Activated T-helper 1 cell treated with Interleukin-2 at 50 U/mL for 16 hours (primary cell): ENCODE measurements at places on chromosomes 2 and 18.

GRCh38 chr2:67851956-67852824 lies 210.6 kb downstream of the C1D start:
- no peak for DNase-seq

DNA sequence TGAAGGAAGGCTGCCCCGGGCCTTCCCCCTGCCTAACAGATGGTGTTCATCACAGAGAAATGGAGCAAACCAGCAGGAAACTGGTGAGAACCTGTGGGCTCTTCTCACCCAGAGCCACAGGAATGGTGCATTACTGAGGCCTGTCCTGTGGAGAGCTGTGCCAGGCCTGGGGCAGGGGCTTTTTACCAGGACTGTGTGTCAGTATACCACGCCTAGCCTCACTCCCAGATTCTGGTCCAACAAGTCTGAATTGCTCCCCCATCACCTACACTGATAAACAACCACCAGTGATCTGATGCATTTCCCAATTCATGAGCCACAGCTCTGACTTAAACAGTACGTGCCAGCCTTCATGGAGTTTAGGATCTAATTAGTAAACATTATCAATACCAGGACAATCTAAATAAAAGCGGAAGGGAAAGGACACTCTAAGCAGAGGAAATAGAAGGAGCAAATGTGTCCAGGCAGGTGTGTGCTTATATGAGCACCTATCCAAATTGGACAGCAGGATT lies 8.9 kb upstream of the DGUOK start:
- no peak for DNase-seq

DNA sequence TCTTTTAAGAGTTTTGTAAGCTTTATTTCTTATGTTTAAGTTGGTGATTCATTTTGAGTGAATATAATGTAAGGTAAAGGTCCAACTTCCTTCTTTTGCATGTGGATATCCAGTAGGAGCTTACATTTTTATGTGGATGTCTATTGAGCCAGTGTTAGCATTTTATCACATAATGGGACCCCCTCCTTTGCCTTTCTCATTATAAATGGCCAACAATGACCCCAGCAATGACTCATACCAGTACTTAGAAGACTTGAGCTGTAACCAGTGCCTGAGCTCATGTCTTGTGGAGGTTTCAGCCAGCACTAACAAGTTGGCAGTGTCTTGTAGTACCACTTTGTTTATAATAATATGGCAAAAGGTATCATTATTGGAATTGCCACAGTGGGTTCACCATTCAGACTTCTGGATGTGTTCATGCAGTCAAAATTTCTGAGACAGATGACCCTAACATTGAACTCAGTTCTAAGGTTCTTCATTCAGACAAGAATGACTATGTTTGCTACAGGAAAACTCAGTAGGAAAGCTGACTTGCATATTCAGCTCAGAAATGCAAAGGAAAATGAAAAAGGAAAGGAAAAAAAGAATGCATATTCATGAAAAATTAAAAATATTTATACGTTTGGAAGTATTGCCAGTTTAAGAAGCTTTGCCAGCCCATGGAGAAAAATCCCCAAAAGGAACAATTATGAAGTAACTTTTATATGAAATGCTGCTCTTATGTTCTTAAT lies 41.0 kb downstream of the CDKL4 start:
- no peak for DNase-seq

DNA sequence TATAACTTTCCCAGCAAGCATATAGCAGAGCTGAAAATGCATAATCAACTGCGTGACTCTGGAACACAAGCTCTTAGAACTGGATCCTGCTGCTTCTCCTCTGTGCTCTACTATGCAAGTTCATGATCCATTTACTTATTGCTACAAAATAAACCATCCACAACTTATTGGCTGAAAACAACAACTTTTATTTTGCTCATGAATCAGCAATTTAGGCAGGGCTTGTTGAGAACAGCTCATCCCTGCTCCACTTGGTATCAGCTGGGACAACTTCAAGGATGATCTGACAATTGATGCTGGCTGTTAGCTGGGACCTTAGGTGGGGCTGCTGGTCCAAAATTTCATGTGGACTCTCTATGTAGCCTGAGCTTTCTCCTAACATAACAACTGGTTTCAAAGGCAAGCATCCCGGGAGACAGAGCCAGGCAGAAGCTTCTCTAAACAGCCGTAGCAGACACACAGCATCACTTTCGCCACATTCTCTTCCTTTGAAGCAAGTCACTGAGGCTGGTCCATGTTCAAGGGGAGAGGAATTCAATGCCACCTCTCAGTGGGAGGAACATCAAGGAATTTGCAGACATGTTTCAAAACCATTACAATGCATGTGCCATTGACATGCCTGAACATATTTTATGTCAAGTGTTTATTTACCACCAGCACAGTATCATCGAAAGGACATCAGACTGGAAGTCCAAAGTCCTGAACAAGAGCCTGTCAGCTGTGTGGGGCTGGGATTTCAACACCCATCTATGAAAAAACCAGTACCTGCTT lies 153.1 kb upstream of the PKDCC start:
- no peak for DNase-seq

DNA sequence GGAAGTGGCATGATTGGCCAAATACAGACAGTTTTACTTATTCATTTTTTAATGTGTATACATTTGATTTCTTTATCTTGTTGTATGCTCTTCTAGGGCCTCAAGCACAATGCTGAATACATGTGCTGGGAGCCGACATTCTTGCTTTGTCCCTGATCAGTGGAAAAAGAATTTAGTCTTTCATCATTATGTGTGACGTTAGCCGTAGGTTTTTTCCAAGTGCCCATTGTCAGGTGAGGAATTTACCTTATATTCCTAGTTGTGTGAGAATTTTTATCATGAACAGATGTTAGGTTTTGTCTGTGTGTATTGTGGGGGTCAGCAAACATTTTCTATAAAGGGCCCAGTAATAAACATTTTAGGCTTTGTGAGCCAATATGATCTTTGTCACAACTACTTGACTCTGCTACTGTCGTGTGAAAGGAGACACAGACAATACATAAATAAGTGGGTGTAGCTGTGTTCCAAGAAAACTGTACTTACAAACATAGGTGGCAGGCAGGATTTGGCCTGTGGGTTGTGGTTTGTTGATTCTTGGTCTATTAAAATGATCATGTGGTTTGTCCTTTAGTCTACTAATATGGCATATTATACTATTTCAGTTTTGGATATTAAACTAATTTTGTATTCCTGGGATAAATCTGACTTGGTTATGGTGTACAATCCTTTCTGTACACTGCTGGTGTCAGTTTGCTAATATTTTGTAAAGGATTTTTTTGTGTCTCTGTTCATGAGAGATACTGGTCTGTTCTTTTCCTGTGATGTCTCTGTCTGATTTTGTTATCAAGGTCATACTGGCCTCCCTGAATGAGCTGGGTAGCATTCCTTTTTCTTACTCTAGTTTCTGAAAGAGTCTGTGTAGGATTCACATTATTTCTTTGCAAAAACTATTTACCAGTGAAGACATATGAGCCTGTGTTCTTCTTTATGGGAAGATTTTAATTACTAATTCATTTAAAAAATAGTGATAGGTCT lies 132.2 kb upstream of the SMAD7 start:
- DNase-seq: no peak

DNA sequence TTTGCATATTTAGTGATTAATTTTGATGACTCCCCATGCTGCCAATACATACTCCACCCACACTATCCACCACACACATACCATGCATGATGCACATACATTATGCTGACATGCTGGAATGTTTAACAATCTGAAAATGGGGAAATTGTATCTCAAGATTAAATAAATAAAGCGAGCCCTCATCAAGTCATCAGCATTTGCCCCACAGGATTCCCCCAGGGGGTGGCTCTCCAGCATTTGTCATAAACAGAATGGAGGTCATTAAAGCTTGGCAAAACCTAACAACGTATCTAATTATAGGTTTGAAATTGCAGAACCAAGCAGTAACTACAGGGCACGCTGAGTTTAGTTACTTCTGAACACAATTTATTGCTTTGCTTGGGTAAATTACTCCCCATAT lies 141.2 kb upstream of the TACR1 start:
- no peak for DNase-seq

DNA sequence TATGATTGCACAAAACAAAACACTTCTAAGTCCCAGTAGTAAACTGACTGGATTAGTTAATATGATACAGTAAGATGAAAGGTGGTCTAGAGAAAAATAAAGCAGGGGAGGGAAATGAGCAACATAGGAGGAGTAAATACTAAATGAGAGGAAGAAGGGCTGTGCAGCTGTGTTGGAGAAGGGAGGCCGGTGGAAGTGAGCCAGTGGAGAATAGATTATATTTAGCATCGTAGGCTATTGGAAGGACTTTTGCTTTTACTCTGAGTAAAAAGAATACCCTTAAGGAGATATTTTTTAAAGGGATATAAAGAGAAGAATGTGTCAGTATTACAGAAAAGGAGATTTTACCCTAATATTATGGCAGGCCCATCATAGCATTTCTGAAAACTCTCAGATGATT lies 12.7 kb downstream of the WDR75 start:
- no peak for DNase-seq

GRCh38 chr18:53799134-53799533 lies 425.3 kb downstream of the MBD2 start:
- no peak for DNase-seq

- no peak for DNase-seq
Measured at GRCh38 chr2:217077831-217078407, 218.1 kb upstream of the TNP1 start.

DNA sequence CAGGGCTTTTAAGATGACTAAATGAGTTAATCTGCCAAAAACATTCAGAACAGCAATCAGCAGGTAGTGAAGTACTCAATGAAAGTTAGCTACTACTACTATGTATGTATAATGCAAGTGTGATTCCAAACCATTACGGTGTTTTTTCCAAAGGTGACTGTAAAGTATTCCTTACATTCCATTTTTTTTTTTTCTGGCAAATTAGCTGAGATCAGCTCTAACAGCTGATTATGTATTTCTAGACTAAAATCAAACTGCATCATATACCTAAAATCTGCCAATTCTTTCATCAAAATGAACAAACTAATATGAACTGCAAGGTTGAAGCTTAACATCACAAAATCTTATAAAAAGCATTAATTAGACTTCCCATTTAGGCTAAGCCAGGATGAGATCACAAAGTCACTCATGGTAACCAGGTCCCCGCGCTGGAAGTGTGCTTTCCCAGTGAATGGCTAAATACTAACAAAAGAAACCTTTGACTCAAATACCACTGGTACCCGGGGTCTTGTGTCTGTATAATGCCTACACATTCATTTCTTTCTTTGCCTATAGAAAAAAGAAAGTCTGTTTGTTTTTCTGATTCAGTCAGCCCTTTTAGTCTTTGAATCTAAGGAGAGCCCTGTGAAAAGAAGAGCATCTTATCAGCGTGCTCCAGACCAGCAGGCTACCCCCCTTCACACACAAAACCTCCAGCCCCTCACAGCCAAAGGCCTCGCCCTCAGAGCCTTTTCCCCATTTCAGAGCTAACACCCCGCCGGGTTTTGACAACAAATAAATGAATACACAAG lies 88.3 kb downstream of the RBMS1 start:
- no peak for DNase-seq

DNA sequence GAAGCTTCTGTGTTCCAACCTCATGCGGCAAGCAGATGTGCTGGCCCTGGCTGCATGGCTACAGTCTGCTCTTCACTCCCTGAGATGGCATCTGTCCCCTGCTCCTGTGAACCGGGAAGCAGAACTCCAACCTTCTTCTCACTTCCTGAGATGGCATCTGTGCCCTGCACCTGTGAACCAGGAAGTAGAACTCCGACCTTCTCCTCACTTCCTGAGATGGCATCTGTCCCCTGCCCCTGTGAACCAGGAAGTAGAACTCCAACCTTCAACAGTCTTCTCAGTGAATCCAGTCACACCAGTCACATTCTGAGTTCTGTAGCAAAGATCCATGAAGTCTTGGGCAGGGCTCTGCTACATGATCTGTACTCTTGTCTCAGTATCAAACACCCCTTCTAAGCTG lies 887.2 kb upstream of the KLHL29 start:
- DNase-seq: no peak

GRCh38 chr2:218063896-218064295 lies 5.2 kb upstream of the RUFY4 start:
- no peak for DNase-seq

DNA sequence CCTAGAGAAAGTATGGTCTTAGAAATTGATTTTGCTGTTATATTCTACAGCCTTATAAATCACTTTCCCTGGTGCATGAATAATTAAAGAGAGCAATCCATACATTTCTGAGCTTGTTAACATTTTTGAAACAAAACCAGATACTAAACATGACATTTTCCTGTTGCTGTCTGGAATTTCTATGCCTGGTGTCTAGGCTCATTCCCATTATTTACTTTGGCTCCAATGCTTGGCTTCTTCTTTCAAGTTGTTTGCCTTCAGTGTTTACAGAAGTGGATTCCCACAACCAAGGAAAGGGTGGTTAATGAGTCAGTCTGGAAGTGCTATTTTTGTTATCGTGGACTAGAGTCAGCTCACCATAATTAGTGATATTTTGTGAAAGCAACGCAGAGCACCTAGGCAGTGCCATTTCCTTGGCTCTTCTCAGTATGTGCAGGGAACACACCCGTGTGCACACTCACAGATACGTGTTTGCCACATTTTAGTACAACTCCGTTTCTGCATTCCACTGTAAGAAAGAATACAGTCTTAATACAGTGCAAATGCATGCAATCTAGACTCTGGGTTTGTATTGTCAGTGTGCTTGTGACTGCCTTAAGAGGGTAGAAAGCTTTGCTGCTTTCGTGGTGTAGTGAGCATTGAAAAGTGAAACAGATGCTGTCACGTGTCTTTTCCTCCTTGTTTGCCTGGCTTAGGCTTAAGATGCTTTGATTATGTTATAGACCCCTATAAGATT lies 185.0 kb upstream of the RASGRP3 start:
- no peak for DNase-seq

DNA sequence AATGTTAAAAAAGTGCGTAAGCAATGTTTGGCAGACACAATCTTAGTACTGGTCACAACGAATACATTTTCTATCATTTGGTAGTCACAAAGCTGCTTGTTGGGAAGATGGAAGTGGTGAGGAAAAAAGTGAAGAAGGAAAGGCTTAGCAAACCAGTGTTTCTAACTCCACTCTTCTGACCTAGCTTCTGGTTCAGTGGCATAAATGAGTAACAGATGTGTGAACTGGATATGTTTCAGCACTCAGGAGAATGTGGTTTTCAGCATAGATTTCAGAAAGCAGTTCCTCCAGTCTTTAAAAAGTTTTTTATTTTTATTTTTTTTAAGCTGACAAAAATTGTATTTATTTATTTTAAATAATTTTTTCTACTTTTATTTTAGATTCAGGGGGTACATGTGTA lies 357.1 kb downstream of the CPS1 start:
- no peak for DNase-seq

- no peak for DNase-seq
Measured at GRCh38 chr2:23563673-23564614, 179.0 kb downstream of the KLHL29 start.

- no peak for DNase-seq
Measured at GRCh38 chr2:20771299-20771698, 51.6 kb downstream of the LDAH start.

- DNase-seq: no peak
Measured at GRCh38 chr18:39870591-39870990, 2084.4 kb upstream of the PIK3C3 start.

- DNase-seq: no peak
Measured at GRCh38 chr2:9419541-9419940, 3.8 kb downstream of the ITGB1BP1 start.
